ENCODE measurements at places on chromosomes 2 and 18.

GRCh38 chr18:49819823-49820671 lies 6.7 kb upstream of the ACAA2 start:
- DNase-seq = no peak

GRCh38 chr2:49715597-49715996 lies 561.3 kb upstream of the FSHR start:
- no peak for DNase-seq

DNA sequence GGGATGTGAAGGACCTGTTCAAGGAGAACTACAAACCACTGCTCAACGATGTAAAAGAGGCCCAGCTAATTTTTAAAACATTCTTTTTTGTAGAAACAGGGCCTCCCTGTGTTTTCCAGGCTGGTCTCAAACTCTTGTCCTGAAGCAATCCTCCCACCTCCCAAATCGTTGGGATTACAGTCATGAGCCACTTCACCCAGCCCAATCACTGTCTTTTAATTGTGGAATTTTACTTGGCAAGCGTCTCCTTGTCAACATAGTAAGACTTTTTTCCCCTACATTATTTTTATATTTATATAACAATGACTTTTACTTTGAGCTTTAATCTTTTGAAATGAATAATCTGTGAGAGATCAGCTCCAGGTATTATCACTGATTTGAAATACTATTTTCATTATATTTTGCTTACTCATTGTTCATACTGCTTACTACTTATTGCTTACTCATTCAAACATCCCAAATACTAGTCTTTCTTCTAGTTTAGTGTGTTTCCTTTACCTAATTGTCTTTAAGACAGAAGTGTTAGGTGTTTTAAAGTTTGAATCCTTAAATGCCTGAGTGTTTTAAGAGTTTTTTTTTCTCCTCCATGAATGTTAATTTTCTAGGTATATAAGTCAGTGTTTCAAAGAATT lies 48.9 kb downstream of the PTPN4 start:
- no peak for DNase-seq

DNA sequence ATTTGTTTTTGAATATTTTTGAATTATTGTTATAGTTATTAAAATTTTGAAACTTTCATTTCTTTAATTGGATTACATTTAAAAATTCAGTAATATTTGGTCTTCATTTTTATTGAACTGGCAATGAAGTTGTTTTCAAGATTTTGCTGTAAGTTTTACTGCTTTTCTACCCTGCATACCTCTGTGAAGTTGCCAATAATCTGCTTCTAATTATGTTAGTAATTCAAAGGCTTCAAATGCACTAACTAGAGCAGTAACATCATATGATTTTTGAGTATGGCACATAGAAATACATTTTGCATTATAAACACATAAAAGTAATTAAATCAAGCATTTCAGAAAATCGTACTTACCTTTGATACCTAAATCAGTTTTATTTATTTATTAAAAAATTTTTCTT lies 40.3 kb upstream of the FAM171B start:
- DNase-seq = no peak

- no peak for DNase-seq
Observed at GRCh38 chr2:10552220-10552870, 104.2 kb upstream of the ODC1 start.

GRCh38 chr2:128374711-128375413 lies 56.2 kb upstream of the HS6ST1 start:
- DNase-seq = no peak

GRCh38 chr2:222835143-222835822 lies 25.6 kb upstream of the ACSL3 start:
- no peak for DNase-seq

DNA sequence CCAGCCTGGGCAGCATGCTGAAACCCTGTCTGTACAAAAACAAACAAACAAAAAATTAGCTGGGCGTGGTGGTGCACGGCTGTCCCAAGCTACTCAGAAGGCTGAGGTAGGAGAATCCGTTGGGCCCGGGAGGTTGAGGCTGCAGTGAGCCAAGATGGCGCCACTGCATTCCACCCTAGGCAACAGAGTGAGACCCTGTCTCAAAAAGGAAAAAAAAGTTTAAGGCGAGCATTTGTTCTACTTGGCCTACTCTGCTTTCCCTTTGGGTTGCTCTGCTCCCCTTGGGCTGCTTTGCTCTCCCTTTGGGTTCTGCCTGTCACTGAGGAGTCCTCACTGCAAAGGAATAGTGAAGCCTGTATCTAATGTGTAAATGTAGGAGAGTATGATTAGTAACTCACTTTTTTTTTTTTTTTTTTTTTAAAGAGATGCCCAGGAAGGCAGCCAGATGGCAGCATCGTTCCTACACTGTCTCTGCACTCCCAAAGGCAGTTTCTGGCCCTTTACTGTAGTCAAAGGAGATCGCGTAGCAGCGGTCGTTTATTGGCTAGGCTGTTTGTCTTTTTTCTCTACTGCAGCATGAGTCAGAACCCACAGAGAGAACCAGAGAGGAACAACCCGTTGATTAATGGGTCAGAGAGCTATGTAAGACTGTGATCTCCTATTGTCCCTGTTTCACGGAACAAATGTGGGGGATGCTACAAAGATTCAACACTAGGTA lies 118.3 kb upstream of the CWC22 start:
- DNase-seq = peak; percentile 84

DNA sequence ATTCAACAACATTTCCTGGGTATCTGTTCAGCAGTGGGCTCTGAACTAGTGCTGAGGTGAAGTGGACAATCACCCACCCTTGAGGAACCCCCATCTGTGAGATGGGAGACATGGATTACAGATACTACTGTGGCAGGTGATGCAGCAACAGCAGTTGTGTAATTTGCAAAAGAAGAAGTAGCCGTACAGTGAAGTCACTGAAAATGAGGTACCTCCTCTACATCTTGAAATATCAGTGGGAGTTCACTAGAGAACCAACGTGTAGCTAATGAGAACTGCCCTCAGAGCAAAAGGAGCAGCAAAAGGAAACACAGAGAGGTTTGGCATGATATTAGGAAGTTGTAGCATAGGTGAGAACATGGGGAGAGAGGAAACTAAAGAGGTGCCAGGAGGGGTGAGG lies 41.3 kb downstream of the VSNL1 start:
- no peak for DNase-seq

DNA sequence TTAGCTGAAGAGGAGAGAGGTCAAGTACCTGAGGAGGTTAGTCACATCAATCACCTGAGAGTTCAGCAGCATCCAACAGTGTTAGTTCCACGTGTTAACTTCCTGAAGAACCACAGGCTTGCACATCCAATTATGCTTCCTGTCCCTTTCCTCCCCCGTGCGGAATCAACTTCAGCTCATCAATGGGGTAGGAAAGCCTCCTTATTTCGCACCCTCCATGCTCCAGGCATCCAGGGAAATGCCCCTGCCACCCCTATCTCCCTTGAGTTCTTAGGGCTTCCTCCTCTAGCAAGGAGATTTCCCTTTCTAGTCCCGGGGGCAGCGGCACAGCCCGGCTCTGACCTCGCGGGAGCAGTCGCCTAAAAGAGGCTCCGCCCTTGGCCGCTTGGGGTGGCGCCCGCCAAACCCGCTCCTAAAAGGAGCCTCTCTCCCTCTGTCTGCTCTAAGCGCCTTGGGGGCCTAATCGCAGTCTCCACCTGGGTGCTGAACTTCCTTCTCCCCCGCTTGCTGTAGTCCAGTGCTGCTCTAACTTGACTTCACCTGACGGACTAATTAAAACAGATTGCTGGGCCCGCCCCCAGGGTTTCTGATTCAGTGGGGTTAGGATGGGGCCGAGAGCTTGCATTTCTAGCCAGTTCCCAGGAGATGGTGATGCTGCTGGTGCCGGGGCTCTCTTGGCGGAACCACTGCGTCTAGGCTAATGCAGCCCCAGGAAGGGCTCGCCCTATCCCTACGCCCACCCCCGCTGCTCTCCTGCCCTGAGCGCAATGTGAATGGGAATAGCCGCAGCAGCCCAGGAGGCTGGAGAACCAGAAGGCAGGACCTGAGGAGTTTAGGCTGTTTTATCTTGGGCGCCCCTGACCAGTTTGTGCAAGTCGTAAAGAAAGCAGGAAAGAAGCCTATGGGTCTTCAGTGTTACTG lies 3.4 kb upstream of the TET3 start:
- DNase-seq = peak; percentile 90

- DNase-seq = no peak
Observed at GRCh38 chr2:160794926-160795325, 301.3 kb upstream of the RBMS1 start.

GRCh38 chr18:49041435-49042245 lies 90.9 kb upstream of the SMAD7 start:
- no peak for DNase-seq

DNA sequence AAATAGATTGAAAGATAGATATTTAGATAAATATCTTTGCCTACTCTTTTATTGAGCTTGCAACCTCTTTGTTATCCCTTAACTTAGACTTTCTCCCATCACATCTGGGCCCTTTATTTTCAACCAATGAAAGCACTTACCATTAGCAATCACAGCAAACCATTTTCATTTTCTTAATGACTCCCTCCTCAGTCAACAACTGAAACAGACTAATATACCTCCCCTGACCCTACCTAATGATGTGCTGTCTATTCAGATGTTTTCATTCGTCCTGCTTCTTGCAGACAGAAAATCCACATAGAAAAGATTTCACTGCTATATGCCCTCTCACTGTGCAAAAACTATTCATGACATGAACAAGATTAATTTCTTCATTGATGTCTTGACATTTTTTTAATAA lies 154.4 kb downstream of the VWC2L start:
- no peak for DNase-seq

- DNase-seq = no peak
Observed at GRCh38 chr2:7373156-7373555, 455.9 kb downstream of the RNF144A start.

DNA sequence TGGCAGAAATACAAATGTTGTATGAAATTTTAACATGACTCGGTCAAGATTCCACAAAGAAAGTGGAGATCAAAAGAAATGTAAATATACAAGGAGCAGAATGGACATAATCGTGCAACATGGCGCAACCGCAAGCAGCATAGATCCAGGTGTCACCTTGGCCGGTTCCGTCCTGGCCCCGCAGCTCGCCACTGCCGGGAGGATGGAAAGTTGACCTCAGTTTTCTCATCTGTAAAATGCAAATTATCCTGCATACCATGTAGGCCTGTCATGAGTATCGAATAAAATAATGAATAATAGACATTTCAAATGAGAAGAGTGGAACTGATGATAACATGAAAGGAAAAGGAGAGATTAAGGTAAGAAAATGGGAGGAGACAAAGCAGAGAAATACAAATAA lies 427.3 kb upstream of the SMIM21 start:
- no peak for DNase-seq

- DNase-seq = no peak
Observed at GRCh38 chr2:86788165-86788564, 2.5 kb downstream of the CD8A start.

DNA sequence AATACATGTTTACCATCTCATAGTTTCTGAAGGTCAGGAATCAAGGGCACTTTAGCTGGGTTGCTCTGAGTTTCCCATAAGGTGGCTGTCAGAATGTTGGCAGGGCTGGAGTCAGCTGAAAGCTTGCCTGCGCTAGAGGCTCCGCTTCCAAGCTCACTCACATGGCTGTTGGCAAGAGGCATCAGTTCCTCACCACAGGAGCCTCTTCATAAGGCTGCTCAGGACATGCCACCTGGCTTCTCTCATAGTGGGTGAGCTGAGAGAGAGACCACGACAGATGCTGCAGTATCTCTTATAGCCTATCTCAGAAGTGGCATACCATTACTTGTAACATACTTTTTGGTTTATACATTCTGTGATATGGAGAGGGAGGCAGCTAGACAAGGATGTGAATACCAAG lies 7.2 kb downstream of the HADHB start:
- DNase-seq = no peak

DNA sequence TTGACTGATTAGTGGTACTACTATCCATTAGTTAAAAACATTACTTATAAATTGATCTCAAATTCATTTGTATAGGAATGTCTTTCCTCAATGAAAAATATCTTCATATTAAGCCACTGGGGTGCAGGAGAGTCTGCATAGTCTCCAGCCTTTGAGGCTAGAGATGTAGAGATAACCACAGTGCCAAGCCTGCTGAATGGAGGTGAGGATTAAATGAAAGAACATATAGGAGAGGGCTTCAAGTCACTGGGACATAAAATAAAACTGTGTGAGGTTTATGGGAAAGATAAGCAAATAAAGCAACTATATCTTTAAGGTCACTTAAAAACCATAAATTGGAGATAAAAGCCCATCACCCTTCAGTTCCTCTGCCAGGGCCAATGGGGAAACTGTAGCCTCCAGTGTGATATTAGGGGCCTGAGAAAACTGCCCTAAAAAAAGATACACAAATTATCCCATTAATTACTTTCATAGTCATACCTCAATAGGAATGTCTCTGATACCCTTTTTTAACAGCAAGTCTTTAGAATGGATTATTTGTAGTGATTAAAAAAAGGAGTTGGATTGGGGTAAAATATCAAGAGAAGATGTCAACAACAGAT lies 27.6 kb downstream of the GALNT3 start:
- DNase-seq = no peak

DNA sequence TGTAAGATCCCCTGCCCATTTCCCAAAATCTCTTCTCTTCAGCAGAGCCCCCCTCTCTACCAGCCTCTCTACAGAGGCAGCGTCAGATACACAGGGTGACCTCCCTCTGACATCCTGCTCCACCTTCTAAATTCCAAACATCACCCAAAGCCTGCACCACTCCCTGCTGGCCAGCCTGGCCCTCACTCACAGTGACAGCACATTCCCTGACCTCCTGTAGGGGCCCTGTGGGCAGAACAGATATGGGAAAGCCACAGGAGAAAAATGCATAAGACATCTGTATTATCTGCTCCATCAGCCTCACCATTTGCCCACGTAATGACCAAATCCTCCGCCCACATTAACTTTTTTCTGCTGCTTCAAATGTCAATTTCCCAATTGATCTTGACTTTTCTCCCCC lies 40.6 kb downstream of the TRABD2A start:
- peak; percentile 44 for DNase-seq

- DNase-seq = no peak
Observed at GRCh38 chr18:64415218-64415617, 266.3 kb upstream of the LINC00305 start.

DNA sequence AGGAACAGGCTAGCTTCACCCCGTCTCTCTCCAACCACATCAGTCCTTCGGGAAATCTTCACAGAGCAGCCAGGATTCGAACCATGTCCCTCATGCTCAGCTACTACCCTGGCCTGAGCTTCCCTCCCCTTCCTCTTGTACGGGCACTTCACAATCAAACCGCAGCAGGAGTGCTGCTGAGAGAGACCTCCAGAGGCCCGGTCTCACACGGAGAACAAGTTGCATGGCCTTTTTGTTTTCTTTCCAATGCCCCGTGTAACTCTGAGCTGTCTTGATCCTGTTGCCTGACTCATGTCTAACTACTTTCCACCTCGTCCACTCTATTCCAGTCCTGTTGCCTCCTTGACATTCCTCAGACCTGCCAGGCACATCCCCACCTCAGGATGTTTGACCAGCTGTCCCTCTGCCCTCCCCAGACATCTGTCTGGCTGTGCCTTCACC lies 25.4 kb downstream of the FBLN7 start:
- DNase-seq = no peak

- DNase-seq = no peak
Observed at GRCh38 chr2:149490296-149490695, 97.3 kb downstream of the MMADHC start.

DNA sequence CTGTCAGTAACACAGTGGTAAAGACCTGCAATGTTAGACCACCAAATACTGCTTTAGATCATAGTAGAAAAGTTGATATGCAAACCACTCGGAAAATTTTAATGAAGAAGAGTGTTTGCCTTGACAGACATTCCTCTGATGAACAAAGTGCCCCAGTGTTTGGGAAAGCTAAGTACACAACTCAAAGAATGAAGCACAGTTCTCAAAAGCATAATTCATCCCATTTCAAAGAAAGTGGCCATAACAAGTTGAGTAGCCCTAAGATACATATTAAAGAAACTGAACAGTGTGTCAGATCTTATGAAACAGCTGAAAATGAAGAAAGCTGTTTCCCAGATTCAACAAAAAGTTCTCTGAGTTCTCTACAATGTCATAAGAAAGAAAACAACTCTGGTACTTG lies 27.5 kb downstream of the GEN1 start:
- no peak for DNase-seq
